ENCODE measurements at places on chromosomes 6 and 20.
A peak's percentile ranks its signal among the peaks of the same experiment; 100 is the strongest.

DNA sequence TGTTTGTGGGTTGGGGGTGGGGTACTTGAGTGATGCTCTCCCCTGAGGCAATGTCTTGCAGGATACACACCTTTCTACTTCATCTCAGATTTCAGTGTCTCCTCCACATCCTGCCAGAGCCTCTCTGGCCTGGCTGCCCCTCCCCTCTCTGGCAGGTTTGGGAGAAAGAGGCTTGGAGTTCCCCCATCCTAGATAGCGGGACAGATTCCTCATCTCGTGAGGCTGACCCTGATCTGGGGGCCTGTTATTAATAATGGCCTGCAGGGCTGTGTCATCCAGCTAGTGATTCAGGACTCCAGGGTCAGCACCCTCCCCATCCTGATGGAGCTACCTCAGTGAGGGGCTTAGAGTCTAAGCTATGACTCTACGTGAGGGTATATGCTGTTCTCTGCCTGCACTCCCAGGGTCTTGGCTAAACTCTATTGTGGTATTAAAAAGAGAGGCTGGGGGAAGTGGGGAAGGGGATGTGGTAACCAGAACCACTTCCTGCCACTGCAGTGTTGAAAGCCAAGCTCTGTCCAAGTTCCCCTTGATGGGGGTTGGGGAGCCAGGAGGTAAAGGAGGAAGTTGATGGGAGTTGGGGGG is 3.7 kb upstream of the MMP9 start:
- no peak for DNase-seq

DNA sequence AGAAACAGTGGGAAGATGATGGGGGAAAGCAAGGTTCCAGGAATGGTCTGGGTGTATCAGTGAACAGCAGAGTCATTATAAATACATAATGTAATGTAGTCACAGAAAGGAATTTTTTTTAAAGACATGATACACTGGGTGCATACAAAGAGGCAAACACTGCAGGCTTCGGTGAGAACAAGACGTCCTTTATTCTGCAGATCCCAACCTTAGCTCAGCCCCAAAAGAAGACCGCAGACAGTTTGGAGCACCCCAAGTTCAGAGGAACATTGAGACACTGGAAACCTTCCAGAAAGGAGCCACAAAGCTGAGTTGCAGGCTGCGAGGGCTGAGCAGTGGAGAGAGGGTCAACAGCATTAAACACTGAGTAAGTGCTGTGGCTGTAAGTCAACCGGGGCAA is 30.6 kb upstream of the FOXC1 start:
- no peak for DNase-seq

DNA sequence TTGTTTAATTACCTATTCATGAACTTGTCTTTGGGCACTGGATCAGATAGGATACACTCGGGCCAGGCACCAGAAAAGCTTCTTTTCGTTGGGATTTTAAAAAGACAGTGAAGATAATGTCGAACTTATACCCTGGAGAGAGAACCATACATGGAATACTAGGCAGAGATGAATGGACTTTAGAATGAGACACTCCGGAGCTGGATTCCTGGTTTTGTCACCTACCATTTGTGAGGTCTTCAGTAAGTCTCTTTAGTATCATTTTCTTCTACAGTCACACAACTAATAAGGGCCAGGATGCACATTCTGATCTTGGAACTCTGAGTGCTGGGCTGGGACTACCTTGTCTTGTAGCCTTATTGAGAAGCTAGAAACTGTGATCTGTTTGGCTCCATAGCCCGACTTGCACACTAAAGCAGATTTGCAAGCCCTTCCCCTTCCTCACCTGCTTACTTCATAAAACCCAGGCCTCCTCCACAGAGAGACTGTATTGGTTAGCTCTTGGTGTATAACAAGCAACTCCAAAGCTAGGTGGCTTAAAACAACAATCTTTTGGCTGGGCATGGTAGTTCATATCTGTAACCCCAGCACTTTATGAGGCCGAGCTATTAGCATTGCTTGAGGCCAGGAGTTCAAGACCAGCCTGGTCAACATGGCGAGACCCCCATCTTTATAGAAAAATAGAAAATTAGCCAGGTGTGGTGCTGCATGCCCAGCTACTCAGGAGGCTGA is 7.4 kb upstream of the IFT52 start:
- DNase-seq, result no peak

- DNase-seq, result peak; percentile 32
These were observed at the start of gene CYP24A1 for GRCh38 chr20:54173653-54174456. CYP24A1 (minus strand) TSS chr20:54173986; CDS start chr20:54173579, 407 bp downstream.

DNA sequence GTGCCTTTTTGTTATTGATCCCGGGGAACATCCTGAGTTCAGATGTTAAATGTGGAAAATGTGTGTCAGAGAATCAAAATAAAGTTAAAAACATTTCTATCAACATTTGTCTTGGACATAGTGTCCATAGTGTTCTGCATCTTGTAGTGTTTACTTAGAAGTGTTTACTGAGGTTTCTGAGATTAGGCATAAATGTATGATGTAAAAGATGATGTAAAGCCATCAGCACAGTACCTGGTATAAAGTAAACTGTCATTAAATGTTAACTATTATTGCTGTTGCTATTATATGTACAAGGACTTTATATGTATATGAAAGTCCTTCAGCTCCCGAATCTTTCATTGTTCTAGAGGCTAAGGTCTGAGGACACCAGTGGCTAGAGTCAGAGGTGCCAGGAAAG is 28.2 kb upstream of the VEGFA start:
- no peak for DNase-seq

GRCh38 chr6:101302593-101302992 is 90.9 kb upstream of the GRIK2 start:
- DNase-seq, result no peak

DNA sequence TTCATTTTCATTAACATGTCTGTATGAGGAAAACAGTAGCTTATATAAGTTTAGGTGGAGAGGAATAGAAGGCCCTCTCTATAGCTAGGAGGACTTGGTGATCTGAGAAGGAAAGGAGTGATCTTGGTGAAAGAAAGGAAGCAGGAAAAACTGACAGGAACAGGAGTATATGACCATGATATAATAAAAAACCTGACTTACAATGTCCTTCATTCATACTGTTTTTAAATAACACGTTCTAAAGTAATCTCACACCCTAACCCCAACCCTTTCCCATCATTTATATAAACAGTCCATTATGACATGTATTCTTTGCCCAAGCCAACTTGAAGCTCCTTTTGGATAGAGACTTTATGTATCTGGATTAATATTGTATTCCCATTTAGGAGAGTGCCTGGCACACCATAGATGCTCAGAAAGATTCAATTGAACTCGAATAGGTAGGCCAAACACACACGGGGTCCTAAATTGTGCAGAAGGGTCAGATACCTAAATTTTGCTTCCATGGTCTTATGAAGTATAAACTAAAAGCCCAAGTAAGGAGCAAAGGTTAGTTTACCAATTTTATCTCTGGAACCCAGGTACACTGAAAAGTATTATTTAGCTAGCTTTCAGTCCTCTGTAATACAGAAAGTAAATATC is 75.9 kb downstream of the OR2B2 start:
- peak; percentile 19 for DNase-seq

DNA sequence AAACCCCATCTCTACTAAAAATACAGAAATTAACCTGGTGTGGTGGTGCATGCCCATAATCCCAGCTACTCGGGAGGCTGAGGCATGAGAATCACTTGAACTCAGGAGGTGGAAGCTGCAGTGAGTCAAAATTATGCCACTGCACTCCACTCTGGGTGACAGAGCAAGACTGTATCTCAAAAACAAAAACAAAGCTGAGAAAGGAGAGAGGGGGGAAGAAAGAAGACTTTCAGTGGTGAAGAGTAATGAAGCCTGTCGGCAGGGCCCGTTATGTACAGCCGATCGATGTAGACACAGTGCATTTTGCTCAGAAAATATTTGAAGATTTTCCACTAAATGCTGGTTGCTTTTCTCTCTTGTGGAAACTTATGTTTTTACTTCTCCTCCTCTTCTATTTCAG is 13.8 kb downstream of the VAPB start:
- DNase-seq, result no peak

- no peak for DNase-seq
These were observed 428.0 kb downstream of the DHX35 start for GRCh38 chr20:39390186-39390585.

- no peak for DNase-seq
These were observed 49.4 kb downstream of the PIGU start for GRCh38 chr20:34627458-34627857.

DNA sequence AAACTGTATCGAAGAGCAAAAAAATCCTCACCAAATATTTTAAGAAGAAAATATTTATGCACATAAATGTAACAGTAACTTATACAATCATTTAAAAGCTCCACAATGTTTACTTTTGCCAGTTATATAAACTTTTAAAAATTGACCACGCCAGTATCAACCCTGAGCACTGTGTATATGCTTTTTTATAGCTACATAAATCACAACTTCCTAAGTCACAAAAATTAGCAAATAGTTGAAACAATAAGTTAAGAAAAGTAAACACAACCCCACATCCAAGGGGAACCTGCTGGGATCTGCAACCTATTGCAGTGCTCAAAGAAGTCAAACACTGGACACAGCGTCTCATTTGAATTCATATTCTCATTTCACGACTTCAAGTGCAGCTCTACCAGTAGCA is 89.8 kb upstream of the DST start:
- no peak for DNase-seq

DNA sequence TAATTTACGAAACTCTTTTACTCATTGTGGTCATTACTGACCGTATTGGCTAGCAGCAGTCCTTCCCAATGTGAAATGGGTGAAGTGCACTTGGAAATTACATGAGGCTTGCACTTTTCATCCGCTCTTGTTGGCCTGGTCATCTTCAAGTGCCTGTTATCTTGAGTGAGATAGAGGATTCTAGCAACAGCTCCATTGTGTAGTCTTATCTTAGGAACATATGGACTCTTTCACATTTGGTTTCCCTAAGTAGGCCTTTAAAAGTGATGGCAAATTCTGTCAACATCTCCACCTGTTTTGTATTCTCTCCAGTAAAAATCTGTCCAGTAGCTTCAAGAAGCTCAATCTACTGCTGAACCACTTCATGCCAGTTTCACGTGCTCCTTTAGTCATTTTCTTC is 114.8 kb upstream of the MARCKS start:
- DNase-seq, result no peak

GRCh38 chr6:31651602-31652191 is 764 bp downstream of the BAG6 start:
- peak; percentile 66 for DNase-seq

GRCh38 chr6:118968416-118968815 is 33.5 kb upstream of the MCM9 start:
- no peak for DNase-seq

DNA sequence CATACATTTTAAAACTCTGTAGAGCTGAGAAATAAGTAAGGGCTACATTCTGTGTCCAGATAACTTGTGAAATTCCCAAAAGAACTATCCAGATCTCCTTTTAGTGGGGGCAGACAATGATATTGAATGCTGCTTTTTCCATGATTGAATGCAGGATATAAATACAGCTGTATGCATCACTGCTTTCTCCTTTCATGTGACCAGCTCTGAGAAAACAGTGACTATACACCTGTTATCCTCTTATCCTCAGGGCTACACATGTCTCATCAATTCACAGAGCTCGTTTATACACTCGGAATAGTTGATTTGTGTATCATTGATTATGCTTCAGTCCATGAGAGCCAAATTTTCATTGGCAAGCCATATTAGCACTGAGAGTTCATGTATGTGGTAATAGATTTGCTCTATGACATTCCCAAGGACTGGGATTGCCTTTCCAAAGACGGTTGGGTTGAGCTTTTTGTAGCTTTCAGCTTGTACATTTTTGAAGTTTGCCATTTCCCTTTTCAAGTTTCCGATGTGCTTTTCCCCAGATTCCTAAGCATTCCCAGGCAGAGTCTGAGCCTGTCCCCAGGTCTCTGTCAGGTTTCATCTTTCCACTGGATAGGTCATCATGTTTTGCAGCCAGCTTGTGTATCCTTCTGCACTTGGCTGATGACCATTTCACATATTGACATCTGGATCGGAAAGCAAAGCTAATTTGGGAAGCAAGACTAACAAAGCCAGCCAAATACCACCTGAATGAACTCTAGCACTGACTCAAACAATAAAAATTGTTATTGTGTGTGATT is 97.7 kb downstream of the RFX6 start:
- DNase-seq, result no peak

DNA sequence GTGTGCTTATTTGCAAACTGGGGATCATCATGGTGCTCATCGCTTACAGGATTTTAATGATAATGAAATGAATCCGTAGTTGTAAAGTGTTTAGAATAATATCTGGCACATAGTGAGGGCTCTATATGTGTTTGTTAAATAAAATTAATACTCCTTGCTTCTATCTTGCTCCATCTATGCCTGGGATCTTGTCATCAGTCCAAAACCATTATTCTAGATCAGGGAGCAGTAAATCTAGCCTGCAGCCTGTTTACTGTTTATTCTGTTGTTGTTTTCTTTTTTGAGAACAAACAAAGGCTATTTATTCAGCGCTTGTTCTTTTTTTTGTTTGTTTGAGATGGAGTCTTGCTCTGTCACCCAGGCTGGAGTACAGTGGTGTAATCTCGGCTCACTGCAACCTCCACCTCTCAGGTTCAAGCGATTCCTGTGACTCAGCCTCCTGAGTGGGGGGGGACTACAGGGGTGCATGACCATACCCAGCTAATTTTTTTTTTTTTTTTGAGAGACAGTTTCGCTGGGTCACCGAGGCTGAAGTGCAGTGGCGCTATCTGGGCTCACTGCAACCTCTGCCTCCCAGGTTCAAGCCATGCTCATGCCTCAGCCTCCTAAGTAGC is 8.1 kb downstream of the ACOT8 start:
- no peak for DNase-seq

DNA sequence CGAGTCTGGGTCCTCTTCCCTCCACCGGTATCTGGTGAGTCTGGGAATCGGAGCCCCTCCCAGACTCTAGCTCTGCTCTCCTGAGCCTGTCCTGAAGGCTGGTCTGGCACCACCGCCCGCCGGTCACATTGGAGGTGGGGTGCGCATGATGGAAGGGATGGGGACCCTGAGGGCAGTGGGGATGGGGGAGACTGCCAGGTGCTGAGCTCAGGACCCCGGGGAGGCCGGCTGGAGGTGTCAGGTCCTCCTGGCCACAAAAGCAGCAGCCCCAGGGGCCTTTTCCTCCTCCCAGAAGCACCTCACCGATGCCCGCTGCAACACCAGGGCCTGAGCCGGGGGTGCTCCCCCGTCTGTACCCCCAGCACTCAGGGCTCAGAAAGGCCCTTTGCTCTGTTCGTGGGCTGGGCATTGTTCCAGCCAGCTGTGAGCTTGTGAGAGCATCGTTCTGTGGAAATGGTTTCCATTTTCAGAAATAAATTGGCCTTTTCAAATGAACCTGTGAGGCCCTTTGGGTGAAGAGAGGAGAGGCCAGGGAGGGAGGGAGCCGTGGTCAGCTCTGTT is 2.5 kb upstream of the NPBWR2 start:
- peak; percentile 15 for DNase-seq

- DNase-seq, result no peak
These were observed 135.1 kb upstream of the RAB32 start for GRCh38 chr6:146408583-146408982.

Data from RPMI8226 (cell line).